ENCODE measurements at places on chromosomes 12 and 14. TPM values are rescaled to one million over a fixed set of nuclear protein-coding genes. Genes with fewer than 3 reads are reported as not detected.

EFS gene
- 10.4 TPM for total RNA-seq

CLEC2D gene
- 9.0 TPM for total RNA-seq

DNA sequence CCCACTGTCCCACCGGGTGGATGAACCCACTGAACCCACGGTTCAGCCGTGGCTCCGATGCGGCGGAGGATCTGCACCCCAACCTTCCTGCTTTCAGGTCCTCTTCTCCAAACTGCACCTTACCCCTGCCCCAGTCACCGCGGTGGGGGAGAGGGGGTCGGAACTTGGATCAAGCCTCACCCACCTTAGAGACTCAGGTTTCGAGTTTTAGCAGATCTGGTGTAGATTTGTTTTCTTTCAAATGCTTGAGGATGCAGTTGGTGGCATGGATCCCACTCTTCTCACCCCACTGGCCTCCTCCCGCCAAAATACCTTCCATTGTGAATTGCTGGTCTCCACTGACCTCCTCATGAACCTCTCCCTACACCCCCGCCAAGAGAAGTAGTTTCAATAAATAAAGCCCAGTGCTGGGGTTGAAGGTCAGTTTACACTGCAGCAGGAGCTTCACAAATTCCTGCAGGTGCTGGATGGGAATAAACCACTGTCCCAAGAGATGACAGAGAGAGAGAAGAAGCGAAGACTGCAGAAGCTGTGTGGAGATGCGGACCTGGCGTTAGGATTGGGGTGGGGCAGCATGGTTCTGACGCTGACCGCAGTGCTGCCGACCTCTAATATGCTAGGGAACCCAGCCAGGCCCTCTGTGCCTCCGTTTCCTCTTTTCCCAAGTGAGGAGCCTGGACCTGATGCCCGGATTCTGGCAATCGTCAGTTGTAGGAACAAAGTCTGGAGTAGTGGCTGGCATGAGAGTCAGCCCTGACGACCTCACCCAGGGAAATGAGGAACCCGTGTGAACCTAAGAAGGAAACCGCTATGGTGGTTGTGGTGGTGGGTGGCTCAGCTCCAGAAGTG, 7.4 kb downstream of the TTC6 start:
- H3K36me3 ChIP-seq = no peaks in the 10 kb centered on the region
- no peak overlapping the region for H3K27ac ChIP-seq
- H3K4me3 ChIP-seq = no peak overlapping the region
- peaks cover 98% of the 10 kb centered on the region for H3K27me3 ChIP-seq
- DNase-seq = no peak

GRCh38 chr14:63867933-63868921, 15.4 kb downstream of the SYNE2 start:
- no peaks in the 10 kb centered on the region for H3K27me3 ChIP-seq
- peak overlapping the region; percentile 19 for H3K27ac ChIP-seq
- no peak overlapping the region for H3K4me3 ChIP-seq
- H3K4me1 ChIP-seq = no peaks in the 10 kb centered on the region

GRCh38 chr14:98130691-98131090, 1141.3 kb downstream of the BCL11B start:
- H3K36me3 ChIP-seq = no peaks in the 10 kb centered on the region
- no peaks in the 10 kb centered on the region for H3K4me1 ChIP-seq
- H3K27me3 ChIP-seq = no peaks in the 10 kb centered on the region
- H3K27ac ChIP-seq = no peak overlapping the region
- no peak for DNase-seq

Measured in sigmoid colon (tissue), 7 donors.